DND-41 (cell line): ENCODE measurements at places on chromosomes 4 and X.

DNA sequence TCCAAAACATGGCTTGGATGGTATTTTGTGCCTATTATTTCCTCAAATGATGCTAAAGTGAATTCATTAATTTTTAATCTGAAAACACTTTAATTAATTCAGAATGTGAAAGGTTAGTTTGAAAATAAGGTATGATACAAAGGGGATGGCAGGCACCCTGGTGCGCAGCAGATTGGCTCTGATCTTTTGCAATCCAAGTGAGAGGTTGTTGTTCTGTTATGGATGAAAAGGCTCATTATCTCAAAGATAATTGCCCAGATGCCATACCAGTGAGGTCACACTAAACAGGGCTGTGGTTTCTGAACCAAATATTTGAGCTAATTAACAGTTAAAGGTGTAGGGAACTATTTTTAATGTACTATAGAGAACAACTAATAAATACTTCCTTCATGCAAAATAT lies 504.9 kb downstream of the RAPGEF2 start:
- DNase-seq, result no peak
- no peaks in the 10 kb centered on the region for H3K4me1 ChIP-seq
- no peaks in the 10 kb centered on the region for H3K36me3 ChIP-seq

GRCh38 chrX:30373479-30373878 lies 64.3 kb upstream of the NR0B1 start:
- H3K4me1 ChIP-seq, result no peaks in the 10 kb centered on the region
- H3K27me3 ChIP-seq, result no peaks in the 10 kb centered on the region
- no peak overlapping the region for H3K4me3 ChIP-seq
- no peak for DNase-seq
- no peak overlapping the region for H3K27ac ChIP-seq
- no peaks in the 10 kb centered on the region for H3K36me3 ChIP-seq

GRCh38 chr4:187209921-187210613 lies 486.4 kb upstream of the FAT1 start:
- no peak overlapping the region for H3K4me3 ChIP-seq
- no peak for DNase-seq
- H3K36me3 ChIP-seq, result no peaks in the 10 kb centered on the region
- no peaks in the 10 kb centered on the region for H3K27me3 ChIP-seq
- H3K27ac ChIP-seq, result no peak overlapping the region

GRCh38 chr4:27050731-27051130 lies 190.1 kb downstream of the STIM2 start:
- H3K4me3 ChIP-seq, result no peak overlapping the region
- H3K4me1 ChIP-seq, result no peaks in the 10 kb centered on the region; the same call in 1 of the 2 replicates
- no peaks in the 10 kb centered on the region for H3K36me3 ChIP-seq
- DNase-seq, result no peak

GRCh38 chr4:152106781-152107321 lies 346.0 kb upstream of the GATB start:
- no peaks in the 10 kb centered on the region for H3K36me3 ChIP-seq
- no peak for DNase-seq
- no peak overlapping the region for H3K4me3 ChIP-seq
- peaks cover 30% of the 10 kb centered on the region for H3K4me1 ChIP-seq
- 0 out of 2 replicates have a peak overlapping the region, but pooled peaks have one; percentile 34 for H3K27ac ChIP-seq

DNA sequence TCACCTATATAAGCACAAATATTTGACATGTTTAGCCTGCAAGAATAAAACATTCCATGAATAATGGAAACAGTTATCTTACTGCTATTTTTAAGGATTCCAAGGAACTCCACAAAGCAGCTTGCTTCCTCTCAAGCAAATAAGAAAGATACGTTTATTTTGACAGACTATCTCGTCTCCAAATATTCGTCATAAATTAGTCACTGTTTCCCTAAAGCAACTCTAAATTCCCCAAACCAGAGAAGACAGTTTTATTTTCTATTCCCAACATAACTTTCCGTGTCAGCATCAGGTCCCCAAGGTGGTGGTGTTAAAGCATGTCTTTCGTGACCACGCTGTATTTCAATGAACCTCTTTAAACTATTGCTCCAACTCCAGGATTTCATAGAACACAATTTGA lies 24.3 kb upstream of the DKK2 start:
- no peak for DNase-seq
- H3K27ac ChIP-seq, result no peak overlapping the region
- no peaks in the 10 kb centered on the region for H3K36me3 ChIP-seq
- H3K4me3 ChIP-seq, result no peak overlapping the region

GRCh38 chrX:110001740-110002299 lies 1.1 kb upstream of the TMEM164 start:
- peaks cover 29% of the 10 kb centered on the region for H3K4me1 ChIP-seq
- no peaks in the 10 kb centered on the region for H3K27me3 ChIP-seq
- H3K36me3 ChIP-seq, result 0 out of 2 replicates have a peak, but pooled peaks cover 7% of the 10 kb centered on the region
- no peak for DNase-seq
- peak overlapping the region; percentile 76 for H3K27ac ChIP-seq

DNA sequence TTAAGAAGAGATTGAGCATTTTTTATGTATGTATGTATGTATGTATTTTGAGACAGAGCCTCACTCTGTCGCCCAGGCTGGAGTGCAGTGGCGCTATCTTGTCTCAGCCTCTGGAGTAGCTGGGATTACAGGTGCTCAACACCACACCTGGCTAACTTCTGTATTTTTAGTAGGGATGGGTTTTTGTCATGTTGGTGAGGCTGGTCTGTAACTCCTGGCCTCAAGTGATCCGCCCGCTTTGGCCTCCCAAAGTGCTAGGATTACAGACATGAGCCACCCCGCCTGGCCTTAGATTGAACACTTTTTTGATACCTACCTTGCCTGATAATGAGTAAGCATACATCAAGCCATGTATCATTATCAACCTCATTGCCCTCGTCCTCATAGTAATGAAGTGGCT lies 2.7 kb downstream of the N4BP2 start:
- H3K27ac ChIP-seq, result no peak overlapping the region; the same call in 1 of the 2 replicates
- H3K36me3 ChIP-seq, result peaks cover 44% of the 10 kb centered on the region
- DNase-seq, result no peak
- no peaks in the 10 kb centered on the region for H3K27me3 ChIP-seq
- H3K4me3 ChIP-seq, result no peak overlapping the region

DNA sequence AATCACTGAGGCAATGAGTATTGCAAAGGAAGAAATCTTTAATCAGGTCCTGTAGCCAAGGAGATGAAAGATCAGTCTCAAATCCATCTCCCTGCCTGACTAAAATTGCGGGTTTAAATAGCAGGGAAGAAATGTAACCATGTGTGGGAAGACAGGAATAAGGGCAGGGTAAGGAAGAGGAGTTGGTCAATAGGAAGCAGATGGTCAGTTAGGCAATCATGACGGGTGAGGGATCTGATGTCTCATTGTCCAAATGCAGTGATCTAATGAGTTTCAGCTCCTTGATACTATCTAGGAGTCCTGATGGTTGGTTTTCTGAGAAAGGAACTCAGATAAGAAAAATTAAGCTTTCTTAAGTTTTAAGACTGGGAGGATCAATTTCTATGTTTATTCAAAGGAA lies 200.8 kb downstream of the SPATA18 start:
- no peak for DNase-seq
- no peak overlapping the region for H3K27ac ChIP-seq
- H3K4me3 ChIP-seq, result no peak overlapping the region
- H3K36me3 ChIP-seq, result no peaks in the 10 kb centered on the region

DNA sequence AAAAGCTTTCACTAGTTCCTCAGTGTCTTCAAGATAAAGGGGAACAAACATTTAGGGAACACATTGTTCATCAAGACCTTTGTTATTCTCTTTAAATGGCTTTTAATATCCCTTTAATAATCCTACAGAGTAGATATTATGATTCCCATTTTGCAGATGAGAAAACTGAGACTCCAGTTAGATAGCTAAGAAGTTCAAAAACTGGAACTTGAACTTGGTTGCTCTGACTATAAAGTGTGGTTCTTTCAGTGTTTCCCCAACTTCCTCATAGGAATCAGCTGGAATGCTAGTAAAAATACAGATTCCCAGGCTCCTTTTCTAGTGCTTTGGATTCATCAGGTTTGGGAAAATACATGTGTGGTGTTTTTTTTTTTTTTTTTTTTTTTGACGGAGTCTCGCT lies 37.7 kb downstream of the DLG3 start:
- H3K4me3 ChIP-seq, result no peak overlapping the region
- H3K36me3 ChIP-seq, result no peaks in the 10 kb centered on the region
- H3K27me3 ChIP-seq, result no peaks in the 10 kb centered on the region
- H3K4me1 ChIP-seq, result no peaks in the 10 kb centered on the region
- H3K27ac ChIP-seq, result no peak overlapping the region

GRCh38 chr4:167943872-167944505 lies 148.3 kb upstream of the ANXA10 start:
- H3K27ac ChIP-seq, result no peak overlapping the region
- no peaks in the 10 kb centered on the region for H3K27me3 ChIP-seq
- H3K4me3 ChIP-seq, result no peak overlapping the region
- H3K4me1 ChIP-seq, result no peaks in the 10 kb centered on the region

DNA sequence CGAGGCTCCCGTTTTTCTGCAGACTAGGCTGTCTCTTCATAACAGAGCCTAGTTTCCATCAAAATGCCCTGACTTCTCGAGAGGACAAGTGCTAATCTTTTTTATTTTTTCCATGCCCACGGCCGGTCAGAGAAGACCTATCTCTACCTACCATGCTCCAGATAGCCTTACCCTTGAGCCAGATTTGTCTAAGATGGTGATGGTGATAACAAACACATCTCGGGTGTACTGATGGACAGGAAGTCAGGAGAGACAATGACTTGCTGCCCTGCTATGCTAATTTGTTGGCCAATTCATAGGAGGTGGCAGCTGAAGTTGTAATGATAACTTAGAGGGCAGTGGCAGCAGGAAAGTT lies 42.2 kb upstream of the NKRF start:
- H3K27ac ChIP-seq, result no peak overlapping the region
- no peaks in the 10 kb centered on the region for H3K27me3 ChIP-seq
- H3K4me1 ChIP-seq, result no peaks in the 10 kb centered on the region
- DNase-seq, result no peak
- peaks cover 80% of the 10 kb centered on the region for H3K36me3 ChIP-seq
- H3K4me3 ChIP-seq, result no peak overlapping the region

DNA sequence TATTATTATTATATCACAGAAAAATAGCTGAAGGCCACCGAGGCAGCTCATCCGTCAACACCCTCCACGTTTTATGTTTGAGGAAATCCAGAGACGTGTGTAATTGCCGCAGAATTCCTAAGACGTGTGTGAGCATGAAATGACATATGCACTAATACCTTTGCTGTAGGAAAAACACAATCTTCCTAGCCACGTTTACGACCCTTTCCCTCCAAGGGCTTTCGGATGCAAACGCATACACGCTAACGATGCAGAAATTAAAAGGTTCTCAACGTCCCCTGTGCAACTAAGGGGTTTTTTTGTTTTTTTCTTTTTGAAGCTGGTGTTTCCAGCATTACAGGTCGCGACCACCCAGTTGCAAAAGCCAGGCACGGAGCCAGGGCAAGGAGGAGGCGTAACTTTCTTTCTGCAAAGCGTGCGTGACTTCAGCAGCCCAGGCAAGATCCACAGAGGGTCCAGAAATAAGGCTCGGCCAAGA lies 33.8 kb downstream of the CRLF2 start:
- H3K27me3 ChIP-seq, result no peaks in the 10 kb centered on the region
- H3K4me3 ChIP-seq, result no peak overlapping the region
- no peak for DNase-seq

DNA sequence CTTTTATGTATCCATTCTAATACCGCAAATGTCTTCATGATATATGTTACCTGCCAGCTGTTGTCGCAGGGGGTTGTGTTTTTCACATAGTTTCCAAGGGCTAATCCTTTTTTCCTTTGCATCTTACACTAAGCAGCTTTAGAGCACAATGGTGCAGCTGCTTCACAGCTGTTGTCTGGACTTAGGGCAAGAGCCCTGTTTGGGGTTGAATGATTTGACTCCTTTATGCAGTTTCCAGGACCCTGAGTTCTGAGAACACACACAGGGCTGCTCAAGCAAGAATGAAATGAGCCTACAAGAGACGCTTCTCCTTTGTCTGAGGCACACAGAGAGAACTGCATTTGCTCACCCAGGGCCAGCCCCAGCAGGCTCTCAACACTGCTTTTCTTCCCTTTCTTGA lies 20.2 kb downstream of the CCNG2 start:
- H3K4me1 ChIP-seq, result no peaks in the 10 kb centered on the region
- H3K27me3 ChIP-seq, result no peaks in the 10 kb centered on the region
- no peak for DNase-seq
- H3K27ac ChIP-seq, result no peak overlapping the region

DNA sequence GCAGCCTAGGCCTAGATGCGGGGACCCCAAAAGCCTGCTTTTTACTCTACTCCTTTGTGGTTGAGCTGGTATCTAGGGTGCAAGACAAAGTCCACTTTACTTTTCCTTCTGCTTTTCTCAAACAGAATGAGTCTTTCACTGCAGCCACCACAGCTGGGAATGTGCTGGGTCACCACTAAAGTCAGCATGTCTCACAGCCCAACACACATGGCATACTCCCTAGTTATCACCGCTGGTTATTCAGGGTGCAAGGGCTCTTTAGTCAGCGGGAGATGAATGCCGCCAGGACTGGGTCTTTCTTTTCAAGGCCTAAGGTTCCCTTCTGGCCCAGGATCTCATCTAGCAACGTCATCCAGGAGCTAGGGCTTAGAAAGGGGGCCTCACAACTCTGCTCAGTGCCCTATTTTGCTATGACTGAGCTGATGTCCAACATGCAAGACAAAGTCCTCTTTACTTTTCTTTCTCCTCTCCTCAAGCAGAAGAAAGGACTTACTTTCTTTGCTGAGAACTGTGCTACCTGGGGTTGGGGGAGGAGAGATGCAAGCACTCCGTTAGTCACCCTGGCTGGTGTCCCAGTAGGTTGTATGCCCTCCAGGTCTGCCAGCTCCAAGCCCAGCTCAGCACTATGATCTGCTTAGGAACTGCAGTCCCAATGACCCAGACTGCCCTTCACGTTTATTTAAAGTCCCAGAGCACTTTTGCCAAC lies 22.9 kb upstream of the STPG2 start:
- no peaks in the 10 kb centered on the region for H3K36me3 ChIP-seq
- no peaks in the 10 kb centered on the region for H3K27me3 ChIP-seq
- no peak for DNase-seq
- no peaks in the 10 kb centered on the region for H3K4me1 ChIP-seq
- H3K4me3 ChIP-seq, result no peak overlapping the region
